Left ventricle myocardium inferior (tissue), 1 donor: ENCODE measurements at places on chromosomes 6 and 20. TPM values are rescaled to one million over a fixed set of nuclear protein-coding genes. Genes with fewer than 3 reads are reported as not detected.

DNA sequence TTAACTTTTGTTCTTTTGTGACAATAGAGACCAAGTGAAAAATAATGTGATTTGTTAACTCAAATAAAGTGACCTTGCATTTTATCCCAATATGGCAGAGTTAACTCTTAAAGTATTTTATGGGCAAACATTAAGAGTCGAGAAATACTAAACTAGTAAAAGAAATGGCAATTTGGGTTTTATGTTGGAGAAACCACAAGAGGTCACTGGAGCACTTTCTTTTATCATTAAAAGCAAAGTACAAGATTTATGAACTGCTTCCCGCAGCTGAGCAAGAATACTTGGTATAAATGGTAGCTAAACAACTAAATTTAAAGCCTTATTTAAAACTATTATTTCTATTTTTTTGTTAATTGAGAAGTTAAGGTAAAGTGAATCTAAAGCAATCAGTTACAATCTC lies 33.5 kb upstream of the MCM9 start:
- DNase-seq: no peak

DNA sequence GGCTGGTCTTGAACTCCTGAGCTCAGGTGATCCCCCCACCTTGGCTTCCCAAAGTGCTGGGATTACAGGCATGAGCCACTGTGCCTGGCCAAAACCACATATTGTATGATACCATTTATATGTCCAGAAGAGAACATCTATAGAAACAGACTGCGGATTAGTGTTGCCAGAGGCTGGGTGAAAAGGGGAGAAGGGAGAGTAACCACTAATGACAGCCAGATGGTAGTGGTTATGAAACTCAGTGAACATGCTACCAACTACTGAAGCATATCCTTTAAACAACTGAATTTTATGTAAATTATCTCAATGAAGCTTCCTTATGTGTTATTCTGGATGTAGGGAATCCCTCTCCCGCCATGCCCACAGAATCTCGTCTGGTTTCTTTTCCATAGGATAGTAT lies 15.7 kb downstream of the SLC23A2 start:
- DNase-seq: no peak

DNA sequence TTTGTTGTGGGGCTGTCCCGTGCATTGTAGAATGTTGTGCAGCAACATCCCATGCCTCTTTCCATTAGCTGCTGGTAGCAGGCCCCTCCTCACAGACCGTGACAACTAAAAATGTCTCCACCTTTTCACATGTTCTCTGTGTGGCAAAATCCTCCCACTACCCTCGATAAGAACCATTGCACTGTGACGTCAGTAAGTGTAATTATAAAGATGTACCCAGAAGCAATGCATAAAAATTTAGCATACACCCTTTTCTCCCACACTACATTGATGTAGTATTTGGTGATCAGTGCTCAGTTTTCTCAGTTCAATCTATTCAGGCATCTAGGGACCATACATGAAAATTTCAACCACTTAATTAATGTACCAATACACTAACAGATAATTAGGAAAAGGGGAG lies 389.9 kb downstream of the DOK5 start:
- DNase-seq: no peak

DNA sequence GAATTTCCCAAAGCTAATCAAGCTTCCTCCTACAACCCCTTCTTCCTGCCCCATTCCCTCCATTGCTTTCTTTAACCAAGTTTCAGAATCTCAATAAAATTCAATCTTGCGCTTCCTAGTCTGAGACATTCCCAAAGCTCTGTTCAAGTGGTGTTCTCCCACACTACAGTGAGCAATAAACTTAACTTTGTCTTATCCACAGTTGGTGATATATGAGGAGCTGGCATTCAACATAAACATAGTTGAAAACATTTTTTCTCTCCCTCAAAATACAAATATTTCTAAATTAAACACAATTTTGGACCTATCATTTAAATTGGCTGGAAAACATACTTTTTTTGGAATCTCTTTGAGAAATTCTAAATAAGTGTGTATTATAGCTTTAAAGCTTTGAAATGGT lies 129.7 kb upstream of the HMGCLL1 start:
- DNase-seq: no peak

DNA sequence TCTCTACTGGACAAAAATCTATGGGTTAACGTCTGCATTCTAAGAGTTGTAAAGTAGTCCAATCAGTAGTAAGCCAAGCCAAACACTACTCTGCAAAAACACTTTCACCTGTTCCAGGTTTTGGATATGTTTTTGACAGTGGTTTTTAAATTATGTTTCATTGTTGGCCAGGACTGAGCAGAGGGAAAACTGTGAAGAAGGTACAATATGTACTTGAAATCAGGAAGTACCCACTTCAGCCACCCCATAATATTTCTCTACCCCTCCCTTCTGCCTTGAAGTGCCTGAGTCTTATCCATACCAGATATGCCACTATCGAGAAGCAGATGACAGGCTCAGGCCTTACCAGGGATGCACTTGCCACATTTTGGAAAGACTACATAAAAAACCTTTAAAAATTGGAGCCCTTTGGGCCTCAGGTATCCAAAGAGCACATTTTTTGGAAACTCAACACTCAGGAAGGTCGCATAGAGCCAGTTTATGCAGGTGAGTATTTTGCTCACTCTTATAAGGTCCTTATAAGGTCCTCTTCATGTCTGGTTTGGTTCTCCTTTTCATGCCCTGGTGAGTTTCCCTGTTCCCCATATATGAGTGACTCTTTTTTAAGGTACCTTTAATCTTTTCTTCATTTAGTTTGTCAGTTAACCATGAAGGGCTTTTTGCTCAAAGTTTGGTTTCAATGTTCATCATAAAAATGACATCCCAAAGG lies 859.3 kb upstream of the FLRT3 start:
- no peak for DNase-seq

GRCh38 chr20:37933786-37934633 lies 31.1 kb downstream of the VSTM2L start:
- no peak for DNase-seq

DNA sequence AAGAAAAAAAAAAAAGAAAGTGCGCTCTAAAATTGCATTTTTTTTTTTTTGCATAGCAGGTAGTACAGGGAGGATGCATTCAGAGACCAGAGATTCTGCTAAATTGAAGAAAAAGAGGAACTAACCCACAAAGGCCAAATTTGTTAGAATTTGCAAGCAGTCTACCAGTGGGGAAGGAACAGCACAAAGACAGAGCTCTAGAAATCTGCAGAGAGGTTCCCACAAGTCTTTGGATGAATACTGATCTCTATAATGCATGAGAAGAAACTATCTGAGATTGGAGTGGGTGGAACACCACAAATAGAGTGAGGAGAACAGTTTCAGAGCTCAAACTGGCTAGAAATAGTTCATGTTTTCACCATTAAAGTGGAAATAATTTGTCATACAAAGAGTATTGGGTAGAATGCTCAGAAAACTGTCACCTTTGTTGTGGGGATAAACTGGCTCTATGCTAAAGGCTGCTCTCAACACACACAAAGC lies 79.6 kb upstream of the AHI1 start:
- DNase-seq: no peak

DNA sequence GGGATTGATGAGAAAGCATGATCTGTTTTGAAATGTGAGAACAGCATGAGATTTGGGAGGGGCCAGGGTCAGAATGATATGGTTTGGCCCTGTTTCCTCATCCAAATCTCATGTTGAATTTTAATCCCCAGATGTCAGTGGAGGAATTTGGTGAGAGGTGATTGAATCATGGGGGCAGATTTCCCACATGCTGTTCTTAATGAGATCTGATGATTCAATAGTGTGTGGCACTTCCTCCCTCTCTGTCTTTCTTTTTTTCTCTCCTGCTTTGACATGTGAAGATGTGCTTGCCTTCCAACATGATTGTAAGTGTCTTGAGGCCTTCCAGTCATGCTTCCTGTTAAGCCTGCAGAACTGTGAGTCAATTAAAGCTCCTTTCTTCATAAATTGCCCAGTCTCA lies 1060.3 kb upstream of the CITED2 start:
- DNase-seq: no peak

DNA sequence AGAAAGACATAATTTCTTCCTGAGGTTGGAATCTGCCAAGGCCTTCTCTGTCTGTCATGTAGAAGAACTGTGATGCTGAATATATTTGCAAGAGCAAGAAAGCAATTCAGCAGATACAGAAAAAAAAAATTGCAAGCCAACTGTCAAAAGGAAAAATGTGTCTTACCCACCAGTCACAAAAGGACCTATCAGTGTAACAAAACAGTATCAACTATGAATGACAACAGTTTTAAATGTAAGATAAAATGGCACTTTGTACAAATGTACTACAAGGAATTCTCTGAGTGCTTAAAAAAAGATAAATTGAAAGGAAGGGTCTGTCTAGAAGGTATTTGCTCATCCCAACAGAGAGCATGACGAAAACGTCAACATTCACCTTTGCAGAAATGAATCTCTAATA lies 185.3 kb upstream of the TFAP2D start:
- no peak for DNase-seq

- DNase-seq: no peak
Measured at GRCh38 chr6:13159300-13159699, 169.0 kb downstream of the TBC1D7 start.

- no peak for DNase-seq
Measured at GRCh38 chr6:15476631-15477380, 186.0 kb downstream of the DTNBP1 start.

DNA sequence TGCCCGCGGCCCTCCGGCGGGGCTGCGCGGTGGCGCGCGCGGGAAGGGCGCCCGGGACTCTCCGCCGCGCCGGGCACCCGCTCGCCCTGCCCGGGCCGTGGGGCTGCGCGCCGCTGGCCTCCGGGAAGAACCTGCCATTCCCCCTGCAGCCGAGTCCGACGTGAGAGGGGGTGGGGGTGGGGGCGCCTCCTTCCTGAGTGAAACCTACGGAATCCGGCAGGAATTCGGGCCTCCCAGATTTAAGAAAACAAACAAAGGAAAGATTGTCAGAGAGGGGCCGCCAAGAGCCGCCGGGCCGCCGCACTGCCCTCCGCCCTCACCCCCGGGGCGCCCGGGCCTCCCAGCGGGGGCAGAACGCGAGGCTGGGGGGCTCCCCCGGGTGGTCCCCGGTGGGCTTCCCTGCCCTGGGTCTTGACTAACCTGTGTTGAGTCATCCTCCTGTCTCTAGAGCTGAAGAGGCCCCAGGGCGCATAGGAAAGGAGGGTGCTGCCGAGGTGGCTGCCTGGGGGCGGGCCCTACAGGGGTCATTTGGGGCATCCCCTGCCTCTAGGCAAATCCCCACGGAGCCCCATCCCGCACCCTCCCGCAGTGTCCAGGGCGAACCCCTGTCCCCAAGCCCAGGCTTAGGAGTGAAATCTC lies 42.2 kb upstream of the FOXP4 start:
- peak; percentile 26 for DNase-seq

- no peak for DNase-seq
Measured at GRCh38 chr6:33704215-33705066, 7.1 kb downstream of the UQCC2 start.

- DNase-seq: no peak
Measured at GRCh38 chr6:89146718-89147700, 1.2 kb downstream of the PM20D2 start.

GRCh38 chr20:50223039-50224005 lies 32.7 kb downstream of the CEBPB start:
- no peak for DNase-seq

DNA sequence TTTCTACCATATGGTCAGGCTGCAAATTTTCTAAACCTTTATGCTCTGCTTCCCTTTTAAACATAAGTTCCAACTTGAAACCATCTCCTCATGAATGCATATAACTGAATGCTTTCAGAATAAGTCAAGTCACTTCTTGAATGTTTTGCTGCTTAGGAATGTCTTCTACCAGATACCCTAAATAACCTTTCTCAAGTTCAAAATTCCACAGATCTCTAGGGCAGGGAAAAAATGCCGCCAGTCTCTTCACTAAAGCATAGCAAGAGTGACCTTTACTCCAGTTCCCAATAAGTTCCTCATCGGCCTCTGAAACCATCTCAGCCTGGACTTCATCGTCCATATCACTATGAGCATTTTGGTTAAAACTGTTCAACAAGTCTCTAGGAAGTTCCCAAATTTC lies 1011.2 kb upstream of the CITED2 start:
- no peak for DNase-seq

DNA sequence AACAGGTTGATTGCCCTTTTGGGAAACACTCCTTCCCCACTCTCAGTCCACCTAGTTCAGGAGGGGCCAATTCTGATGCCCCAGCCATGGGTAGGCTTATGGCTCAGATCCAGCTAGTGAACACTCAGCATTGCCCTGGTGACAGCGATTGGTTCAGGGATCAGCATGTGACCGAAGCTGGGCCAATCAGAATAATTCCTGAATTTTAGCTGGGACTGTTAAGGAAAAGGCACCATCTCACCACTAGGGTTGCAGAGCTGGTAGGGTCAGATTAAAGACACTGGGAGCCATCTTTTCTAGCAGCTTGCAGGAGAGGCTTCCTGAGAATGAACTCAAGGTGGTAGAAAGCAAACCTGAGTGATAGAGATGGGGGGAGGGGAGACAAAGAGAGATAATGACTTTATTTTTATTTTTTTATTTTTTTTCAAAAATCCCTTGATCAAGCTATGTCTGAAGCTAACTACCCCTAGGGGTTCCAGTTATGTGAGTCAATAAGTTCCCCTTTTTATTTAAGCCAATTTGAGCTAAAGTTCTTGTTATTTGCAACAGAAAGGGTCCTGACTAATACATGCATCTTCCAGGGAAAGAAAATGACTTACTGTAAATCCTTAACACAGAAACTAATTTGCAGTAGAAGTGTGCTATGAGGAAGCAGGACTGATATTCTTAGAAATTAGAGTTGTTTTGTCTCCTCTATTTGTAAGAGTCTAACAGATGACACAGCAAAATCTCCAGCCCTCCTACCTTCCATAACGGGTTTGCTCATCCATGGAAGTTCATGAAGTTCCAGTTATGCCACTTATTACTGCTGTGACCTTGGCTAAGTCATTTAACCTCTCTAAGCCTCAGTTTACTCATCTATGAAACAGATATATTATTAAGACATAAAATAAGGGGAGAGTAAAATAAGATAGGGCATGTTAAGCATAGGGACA lies 44.7 kb downstream of the EYA2 start:
- DNase-seq: no peak

DNA sequence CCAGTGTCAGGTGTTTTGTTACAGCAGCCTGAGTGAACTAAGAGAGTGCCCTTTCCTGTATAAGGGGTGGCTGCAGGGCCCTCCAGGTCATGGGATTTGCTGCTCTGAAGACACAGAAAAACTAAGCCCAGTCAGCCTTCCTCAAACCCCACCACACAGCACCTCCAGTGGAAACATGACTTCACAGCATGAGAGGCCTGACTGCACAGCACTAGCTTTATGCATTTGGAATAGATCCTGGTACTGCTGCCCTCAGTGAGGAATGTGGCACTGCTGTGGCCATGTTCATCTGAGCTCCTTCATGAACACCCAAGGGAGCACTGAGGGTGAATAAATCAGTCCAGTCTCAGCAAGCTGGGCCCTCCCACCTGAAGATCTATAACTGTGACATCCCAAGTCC lies 296.1 kb upstream of the FOXQ1 start:
- no peak for DNase-seq

GRCh38 chr20:57321142-57321541 lies 8.5 kb upstream of the SPO11 start:
- DNase-seq: no peak

GRCh38 chr20:50508171-50508755 lies 1.9 kb upstream of the PTPN1 start:
- no peak for DNase-seq

The HMGCLL1 gene
- 1.2 TPM for total RNA-seq

The SRC gene
- 4.2 TPM for total RNA-seq

The ROS1 gene
- 0.08 TPM for total RNA-seq

The OPN5 gene
- total RNA-seq: not detected

The PGBD1 gene
- total RNA-seq: 2.4 TPM
